Jurkat, Clone E6-1 (cell line): ENCODE measurements at places on chromosomes 7 and 10.

GRCh38 chr7:134632052-134632451, 14.6 kb upstream of the BPGM start:
- no peak for DNase-seq

DNA sequence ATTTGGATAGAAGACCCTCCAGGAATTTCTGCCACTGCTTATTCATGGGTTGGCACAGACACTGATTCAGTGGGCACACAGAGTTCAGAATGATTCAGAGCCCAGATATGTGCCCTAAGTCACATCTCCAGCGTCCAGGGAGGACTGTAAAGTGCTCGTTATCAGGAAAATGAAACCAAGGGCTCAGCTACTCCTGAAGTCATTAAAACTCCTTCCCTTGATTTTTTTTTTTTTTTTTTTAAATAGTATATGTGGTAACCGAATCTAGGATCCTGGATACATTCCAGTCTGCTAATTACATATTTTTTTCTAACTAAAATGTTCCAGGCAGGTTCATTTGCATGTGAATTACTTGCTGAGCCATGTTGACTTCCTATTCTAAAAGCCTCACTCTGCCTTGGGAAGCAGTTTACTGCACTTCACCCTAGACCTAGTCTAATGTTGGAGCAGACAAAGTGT, 34.7 kb downstream of the MET start:
- no peak for DNase-seq

DNA sequence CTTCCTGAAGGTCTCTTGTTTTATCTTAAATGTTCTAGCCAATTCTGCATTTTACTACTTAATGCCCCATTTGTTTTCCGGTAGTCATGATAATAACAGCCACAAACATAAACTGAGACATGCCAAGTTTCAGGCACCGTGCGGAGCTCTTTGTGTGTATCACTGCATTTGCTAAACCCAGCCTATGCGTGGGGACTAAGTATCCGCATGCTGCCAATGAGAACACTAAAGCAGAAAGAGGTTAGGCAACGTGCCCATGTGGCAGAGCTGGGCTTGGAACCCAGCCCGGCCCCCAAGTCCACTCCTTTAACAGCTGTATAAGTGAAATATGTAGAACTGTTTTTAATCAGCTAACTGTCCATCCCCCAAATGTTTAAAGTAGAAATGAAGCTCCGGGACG, 54.1 kb downstream of the SLIT1 start:
- DNase-seq: no peak

GRCh38 chr10:11685787-11686218, 56.4 kb upstream of the ECHDC3 start:
- DNase-seq: peak; percentile 95

- no peak for DNase-seq
These were observed 126.4 kb upstream of the GHITM start for GRCh38 chr10:84012831-84013458.

GRCh38 chr10:94062611-94063010, 68.9 kb downstream of the PLCE1 start:
- no peak for DNase-seq

DNA sequence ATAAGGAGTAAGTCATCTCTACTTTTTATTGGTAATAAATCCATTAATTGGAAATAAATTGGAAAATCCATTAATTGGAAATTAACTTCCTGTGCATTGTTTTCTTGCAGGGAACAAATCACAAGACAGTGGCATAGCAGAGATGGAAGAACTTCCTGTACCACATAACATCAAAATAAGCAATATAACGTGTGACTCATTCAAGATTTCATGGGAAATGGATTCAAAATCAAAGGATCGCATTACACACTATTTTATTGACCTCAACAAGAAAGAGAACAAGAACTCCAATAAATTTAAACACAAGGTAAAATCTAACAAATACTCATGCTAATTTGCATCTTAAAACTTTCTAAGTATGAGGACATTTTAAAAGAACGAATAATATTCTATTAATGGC, 57.8 kb downstream of the PHYHIPL start:
- no peak for DNase-seq

- DNase-seq: peak; percentile 91
These were observed 25.7 kb upstream of the FAM133B start for GRCh38 chr7:92615861-92616260.

DNA sequence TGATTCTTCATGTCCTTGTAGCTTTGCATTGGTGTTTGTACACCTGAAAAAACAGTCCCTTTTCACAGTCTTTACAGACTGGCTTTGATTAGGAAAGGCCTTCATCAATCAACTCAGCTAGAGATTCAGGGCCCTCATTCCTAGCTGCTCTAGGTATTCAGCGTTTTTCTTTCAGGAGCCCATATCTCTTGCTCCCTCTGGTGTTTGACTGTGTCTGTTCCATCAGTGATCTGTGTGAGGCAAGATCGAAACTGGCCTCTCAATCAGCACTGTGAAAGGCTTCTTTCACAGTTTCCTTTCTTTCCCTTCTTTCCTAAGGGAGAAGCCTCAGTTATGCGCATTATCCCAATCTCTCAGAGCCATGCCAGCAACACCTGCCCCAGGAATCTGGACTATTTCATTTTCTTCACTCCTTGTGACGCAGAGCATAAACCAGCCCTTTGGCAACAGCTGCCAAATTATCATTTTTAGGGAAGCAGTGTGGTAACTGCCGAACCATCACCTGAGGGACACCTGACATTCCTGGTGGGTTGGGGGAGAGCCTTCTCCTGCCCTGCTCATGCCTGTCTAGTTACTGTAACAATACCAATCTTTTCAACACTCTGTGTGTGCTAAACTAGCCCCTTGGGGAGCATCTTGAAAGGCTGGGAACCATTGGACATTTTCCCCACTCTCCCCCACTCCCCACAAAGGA, 75.7 kb upstream of the CCDC71L start:
- peak; percentile 35 for DNase-seq

- DNase-seq: no peak
These were observed 236.5 kb upstream of the PTN start for GRCh38 chr7:137579913-137580640.

DNA sequence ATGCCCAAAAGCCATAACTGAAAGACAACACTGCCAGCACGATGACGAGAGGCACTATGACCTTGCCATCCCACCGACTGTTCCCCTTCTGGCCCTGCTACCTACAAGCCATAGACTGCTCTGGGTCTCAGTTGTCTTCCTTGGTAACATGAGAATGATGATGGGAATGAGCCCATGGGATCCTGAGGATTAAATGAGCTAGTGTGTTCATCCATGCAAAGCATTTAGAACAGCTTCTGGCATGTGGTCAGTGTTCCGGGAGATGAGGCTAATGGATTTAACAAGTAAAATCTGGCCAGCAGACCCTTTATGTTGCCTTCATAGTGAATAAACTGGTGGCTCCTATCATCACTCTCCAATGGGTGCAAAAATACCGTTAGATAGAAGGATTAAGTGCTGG, 62.4 kb upstream of the WDR11 start:
- DNase-seq: no peak

DNA sequence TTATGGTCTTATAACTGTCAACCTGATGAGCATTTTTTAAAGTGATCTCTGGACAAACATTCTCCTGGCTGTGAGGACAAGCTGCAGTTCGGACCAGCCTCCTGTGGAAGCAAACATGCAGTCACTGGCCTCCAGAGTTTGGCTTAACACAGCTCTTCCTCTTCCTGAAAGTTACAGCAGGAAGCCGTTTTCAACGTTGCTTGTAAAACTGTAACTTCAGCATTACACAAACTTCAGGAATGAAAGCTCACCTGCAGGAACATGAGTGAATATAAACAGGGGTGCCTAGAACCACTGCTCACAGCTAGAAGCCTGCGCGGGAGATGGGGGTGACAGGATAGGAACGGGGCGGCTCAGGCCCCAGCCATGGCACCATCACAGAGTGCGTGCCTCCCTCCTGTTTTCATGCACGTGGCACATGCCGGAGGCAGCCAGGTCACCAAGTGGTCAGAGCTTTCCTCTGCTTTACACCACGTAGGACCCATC, 292.9 kb upstream of the PITRM1 start:
- no peak for DNase-seq

GRCh38 chr7:33079763-33080690, 17.5 kb upstream of the NT5C3A start:
- no peak for DNase-seq

- DNase-seq: no peak
These were observed 6.8 kb downstream of the ARL5B start for GRCh38 chr10:18665815-18666558.

GRCh38 chr10:51176976-51177695, 102.8 kb downstream of the PRKG1 start:
- no peak for DNase-seq

GRCh38 chr7:130891254-130892094, 157.5 kb upstream of the KLF14 start:
- DNase-seq: no peak

DNA sequence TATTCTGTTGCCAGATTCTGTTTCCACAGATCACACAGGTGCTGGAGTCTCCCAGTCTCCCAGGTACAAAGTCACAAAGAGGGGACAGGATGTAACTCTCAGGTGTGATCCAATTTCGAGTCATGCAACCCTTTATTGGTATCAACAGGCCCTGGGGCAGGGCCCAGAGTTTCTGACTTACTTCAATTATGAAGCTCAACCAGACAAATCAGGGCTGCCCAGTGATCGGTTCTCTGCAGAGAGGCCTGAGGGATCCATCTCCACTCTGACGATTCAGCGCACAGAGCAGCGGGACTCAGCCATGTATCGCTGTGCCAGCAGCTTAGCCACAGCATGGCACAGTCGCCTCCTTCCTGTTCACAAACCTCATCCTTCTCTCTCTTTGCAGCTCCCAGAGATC, 237.5 kb upstream of the PRSS1 start:
- DNase-seq: no peak

- DNase-seq: no peak
These were observed 7.3 kb downstream of the ASL start for GRCh38 chr7:66082886-66083415.

DNA sequence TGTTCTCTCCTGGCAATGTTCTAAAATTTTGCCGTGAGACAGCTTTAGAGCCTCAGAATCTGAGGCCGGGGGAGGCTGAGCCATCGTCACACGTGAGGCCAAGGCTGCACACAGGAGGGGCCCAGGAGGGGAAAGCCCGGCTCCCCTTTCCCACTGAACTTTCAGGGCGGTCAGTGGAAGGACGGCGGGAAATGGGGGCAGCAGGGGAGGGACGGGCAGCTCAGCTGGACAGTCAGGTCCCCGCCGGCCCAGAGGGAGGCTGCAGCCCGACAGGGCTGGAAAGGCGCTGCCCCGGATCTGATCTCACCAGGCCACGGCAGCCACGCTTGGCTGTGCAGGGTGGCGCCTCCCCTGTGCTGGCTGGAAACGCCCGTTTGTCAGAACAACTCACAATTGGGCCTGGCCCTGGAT, 43.3 kb upstream of the ADGRA1 start:
- DNase-seq: no peak

- peak; percentile 24 for DNase-seq
These were observed 7.1 kb downstream of the ZNF511 start for GRCh38 chr10:133315847-133316246.

GRCh38 chr7:147885869-147886268, 704.7 kb upstream of the C7orf33 start:
- no peak for DNase-seq
